ENCODE measurements at places on chromosomes 3 and 15. TPM values are rescaled to one million over a fixed set of nuclear protein-coding genes. Genes with fewer than 3 reads are reported as not detected.

The TBC1D2B gene
- total RNA-seq, result 59.3 TPM

The CLRN1 gene
- total RNA-seq, result not detected

GRCh38 chr3:98445949-98446406 lies 17.0 kb upstream of the OR5K1 start:
- no peak overlapping the region for H3K4me3 ChIP-seq
- DNase-seq, result no peak
- no peaks in the 10 kb centered on the region for H3K4me1 ChIP-seq
- H3K27me3 ChIP-seq, result peaks cover 3% of the 10 kb centered on the region
- no peak overlapping the region for H3K27ac ChIP-seq
- no peaks in the 10 kb centered on the region for H3K36me3 ChIP-seq

The CXCR6 gene
- total RNA-seq, result not detected

The RTP3 gene
- not detected for total RNA-seq

- no peak for DNase-seq
- no peaks in the 10 kb centered on the region for H3K36me3 ChIP-seq
- H3K4me3 ChIP-seq, result no peak overlapping the region
- no peaks in the 10 kb centered on the region for H3K4me1 ChIP-seq
- no peaks in the 10 kb centered on the region for H3K27me3 ChIP-seq
Measured at GRCh38 chr3:178671791-178672190, 135.6 kb downstream of the KCNMB2 start.

DNA sequence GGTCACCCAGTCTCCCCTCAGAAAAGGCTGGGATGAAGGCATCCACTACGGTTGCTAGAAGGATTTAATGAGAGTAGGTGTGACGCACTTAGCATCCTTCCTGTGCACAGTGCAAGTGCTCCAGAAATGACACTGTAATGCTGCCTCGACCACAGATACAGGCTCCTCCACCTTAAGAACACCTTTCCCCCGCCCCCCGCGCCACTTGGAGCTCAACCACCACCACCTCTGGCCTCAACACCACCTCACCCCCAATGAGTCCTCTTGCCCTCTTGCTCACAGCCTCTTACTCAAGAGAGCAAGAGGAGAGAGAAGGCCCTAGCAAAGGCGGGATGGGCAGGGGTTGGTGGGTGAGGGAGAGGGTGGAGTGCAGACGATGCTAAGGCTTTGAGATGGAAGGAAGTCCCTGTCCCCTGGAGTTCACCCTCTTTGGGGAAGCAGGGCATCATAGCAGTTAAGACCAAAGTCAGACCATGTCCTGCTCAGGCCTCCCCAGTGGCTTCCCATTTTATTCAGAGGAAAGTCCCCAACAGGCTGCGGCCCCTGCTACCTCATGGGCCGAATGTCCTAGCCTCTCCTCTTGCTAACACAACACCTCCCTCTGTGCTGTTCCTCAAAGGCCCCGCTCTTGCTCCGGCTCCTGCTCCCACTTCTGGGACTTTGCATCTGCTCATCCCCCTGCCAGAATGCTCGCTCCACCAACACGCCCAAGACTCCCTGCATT lies 8.3 kb downstream of the STARD5 start:
- no peak overlapping the region for H3K27ac ChIP-seq
- peaks cover 7% of the 10 kb centered on the region for H3K4me1 ChIP-seq
- DNase-seq, result no peak
- no peaks in the 10 kb centered on the region for H3K27me3 ChIP-seq

The AMOTL2 gene
- 146 TPM for total RNA-seq

DNA sequence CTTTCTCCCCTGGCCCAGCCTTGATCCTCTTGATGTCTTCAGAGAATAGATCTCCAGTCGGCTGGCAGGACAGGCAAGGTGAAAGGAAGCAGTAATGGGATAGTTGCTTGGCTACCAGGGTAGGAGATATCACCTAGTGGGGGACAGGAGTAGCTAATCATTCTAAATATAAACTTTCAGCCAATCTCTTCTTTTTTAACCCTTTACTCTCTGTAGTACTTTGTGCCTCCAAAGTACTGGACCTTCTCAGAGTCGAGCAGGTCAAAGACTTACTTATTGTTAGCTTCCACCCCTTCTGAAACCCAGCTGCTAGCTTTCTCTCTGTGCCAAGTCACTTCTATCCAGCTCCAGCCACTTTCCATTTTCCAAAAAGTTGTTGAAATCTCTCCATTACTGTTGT lies 43.4 kb upstream of the FILIP1L start:
- no peak for DNase-seq
- H3K27me3 ChIP-seq, result no peaks in the 10 kb centered on the region
- no peaks in the 10 kb centered on the region for H3K4me1 ChIP-seq
- no peak overlapping the region for H3K4me3 ChIP-seq
- H3K36me3 ChIP-seq, result no peaks in the 10 kb centered on the region
- H3K27ac ChIP-seq, result no peak overlapping the region

GRCh38 chr15:28082891-28083684 lies 16.0 kb downstream of the OCA2 start:
- H3K4me3 ChIP-seq, result no peak overlapping the region
- no peaks in the 10 kb centered on the region for H3K27me3 ChIP-seq
- H3K36me3 ChIP-seq, result no peaks in the 10 kb centered on the region
- DNase-seq, result no peak
- H3K27ac ChIP-seq, result no peak overlapping the region
- no peaks in the 10 kb centered on the region for H3K4me1 ChIP-seq

GRCh38 chr3:144923046-144923775 lies 951.6 kb downstream of the DIPK2A start:
- no peaks in the 10 kb centered on the region for H3K36me3 ChIP-seq
- no peak for DNase-seq
- H3K27ac ChIP-seq, result no peak overlapping the region
- H3K27me3 ChIP-seq, result no peaks in the 10 kb centered on the region

DNA sequence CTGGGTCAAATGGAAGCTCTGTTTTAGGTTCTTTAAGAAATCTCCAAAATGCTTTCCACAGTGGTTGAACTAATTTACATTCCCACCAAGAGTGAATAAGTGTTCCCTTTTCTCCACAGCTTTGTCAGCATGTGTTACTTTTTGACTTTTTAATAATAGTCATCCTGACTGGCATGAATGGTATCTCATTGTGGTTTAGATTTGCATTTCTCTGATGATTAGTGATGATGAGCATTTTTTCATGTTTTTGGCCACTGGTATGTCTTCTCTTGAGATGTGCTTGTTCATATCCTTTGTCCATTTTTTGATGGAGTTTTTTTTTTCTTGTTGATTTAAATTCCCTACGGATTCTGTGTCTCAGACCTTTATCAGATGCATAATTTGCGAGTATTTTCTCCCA lies 745.0 kb upstream of the BCHE start:
- no peak for DNase-seq
- no peak overlapping the region for H3K4me3 ChIP-seq

Measured in Panc1 (cell line).